ENCODE measurements at places on chromosomes 13 and 19.

GRCh38 chr13:110887597-110888333 lies 27.1 kb downstream of the ANKRD10 start:
- DNase-seq, result no peak

DNA sequence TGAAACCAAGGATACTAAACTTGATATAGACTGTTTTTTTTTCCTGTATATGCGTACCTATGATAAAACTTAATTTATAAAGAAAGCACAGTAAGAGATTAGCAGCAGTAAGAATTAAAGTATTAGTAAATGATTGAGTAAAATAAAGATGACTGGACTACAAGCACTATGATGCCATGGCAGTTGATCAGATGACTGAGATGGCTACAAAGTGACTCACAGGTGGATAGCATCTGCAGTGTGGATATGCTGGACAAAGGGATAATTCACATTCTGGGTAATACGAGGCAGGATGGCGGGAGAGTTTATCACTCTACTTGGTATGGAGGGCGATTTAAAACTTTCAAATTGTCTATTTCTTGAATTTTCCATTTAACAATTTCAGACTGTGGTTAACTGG lies 11.8 kb downstream of the HTR2A start:
- no peak for DNase-seq

DNA sequence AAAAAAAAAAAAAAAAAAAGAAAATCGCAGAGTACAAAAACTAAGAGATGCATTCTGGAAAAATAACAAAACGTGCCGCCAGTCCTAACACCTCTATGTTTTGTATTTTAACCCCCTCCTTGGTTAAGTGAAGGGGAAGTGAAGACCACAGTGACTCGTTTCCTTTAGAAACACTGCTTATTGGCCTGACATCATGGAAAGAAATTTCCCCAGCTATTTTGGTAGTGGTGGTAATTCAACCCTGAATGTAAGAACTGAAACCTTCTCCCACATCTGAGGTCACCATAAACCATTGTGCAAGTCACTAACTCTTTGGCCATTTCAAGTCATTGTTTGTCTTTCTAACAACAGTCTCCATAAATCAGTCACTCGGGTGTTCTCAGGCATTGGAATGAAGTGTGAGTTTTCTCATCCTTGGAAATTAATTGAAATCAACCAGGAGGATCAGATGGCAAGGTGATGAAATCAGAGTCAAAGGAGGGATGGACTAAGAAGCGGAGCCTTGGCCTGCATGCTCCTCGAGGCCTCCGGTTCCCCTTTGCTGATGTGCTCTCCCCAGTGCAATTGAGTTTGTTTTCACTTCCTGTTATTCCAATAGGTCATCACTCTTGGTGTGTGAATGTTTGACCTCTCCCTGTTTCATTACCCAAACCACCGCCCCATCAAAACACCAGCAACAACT lies 443.9 kb downstream of the FGF9 start:
- peak; percentile 29 for DNase-seq

DNA sequence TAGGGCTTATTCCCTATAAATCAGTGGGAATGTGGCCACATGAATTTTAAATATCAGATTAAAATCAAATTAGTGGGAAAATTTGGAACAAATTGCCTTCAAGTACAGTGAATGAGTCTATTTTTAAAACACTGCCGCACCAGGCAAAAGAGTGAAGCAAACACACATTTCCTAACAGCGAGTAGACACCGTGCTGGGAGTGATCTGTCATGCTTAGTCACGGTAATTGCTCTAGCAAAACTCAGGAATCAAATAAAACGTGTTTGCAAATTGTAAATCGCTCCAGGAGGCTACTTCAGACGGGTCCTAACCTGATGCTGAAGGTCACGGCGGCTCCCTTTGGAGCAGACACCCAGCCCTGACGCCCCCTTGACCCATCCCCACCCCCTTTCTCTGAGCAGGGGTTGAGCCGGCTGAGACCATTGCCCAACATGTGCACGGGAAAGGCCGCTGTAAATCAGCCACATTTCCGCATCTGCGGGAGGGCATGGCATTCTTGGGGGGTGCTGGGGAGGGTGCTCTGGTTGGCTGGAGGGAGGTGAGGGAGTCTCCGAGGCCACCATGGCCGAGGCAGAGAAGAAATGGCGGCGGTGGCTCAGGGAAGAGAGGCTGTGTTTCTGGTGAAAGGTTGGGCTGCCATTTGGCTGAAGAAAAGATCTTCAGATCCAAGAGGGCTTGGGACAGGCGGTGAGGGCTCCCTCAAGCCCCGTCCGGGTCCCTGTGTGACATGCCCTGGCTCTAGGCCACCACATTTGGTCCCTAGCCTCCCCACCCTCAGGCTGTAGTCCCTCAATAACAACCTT lies 8.9 kb downstream of the CEBPA start:
- DNase-seq, result no peak

GRCh38 chr13:99120751-99121150 lies 79.9 kb upstream of the UBAC2 start:
- DNase-seq, result no peak

DNA sequence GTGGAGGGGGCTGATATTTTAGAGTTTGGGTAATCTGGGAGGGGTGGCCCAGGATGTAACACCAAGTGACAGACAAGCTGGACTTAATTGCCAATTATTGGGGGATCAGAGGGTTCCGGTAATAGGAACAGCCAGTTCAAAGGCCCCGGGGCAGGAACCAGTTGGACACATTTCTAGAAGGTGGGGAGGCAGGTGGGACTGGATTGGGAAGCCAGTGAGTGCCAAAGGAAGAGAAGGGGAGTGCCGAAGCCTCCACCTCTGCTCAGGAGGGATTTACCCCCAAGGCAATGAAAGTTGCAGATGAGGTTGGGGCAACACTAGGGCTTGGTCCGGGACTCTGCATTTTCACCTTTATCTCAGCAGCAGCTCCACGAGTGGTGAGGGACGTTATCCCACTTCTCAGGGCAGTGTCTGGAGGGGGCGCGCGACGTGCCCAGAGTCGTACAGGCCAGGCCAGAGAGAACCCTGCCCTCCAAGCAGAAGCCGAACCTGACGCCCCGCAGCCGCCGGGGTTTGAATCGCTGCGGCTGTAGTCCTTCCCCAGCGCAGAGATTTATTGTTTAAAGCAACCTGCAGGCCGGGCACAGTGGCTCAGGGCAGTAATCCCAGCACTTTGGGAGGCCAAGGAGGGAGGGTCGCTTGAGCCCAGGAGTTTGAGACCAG lies 5.7 kb upstream of the JUND start:
- DNase-seq, result no peak

DNA sequence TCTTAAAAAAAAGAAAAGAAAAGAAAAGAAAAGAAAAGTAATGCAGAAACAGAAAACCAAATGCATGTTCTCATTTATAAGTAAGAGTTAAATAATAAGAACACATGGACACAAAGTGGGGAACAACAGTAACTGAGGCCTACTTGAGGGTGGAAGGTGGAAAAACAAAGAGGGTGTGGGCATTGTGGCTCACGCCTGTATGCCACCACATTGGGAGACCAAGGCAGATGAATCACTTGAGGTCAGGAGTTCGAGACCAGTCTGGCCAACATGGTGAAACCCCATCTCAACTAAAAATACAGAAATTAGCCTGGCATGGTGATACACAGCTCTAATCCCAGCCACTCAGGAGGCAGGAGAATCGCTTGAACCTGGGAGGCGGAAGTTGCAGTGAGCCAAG lies 8.1 kb downstream of the ZNF708 start:
- no peak for DNase-seq

DNA sequence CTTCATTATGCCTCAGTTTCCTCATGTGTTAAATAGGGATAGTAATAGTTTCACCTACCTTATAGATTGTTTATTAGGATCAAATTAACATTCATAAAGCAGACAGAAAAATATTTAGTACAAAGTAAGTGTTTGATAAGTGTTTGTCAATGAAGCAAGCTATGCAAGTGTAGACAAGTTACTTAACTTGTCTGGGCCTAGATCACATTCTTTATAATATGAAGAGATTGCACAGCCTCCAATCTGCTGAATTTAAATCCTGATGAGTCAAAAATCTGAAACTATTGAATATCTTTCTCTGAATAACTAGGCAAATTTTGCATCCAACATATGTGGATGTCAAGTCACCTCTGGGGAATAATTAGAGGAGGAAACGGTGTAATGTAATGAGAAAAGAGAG lies 170.5 kb downstream of the MZT1 start:
- DNase-seq, result no peak

GRCh38 chr13:102620516-102620915 lies 23.7 kb downstream of the TPP2 start:
- DNase-seq, result no peak

DNA sequence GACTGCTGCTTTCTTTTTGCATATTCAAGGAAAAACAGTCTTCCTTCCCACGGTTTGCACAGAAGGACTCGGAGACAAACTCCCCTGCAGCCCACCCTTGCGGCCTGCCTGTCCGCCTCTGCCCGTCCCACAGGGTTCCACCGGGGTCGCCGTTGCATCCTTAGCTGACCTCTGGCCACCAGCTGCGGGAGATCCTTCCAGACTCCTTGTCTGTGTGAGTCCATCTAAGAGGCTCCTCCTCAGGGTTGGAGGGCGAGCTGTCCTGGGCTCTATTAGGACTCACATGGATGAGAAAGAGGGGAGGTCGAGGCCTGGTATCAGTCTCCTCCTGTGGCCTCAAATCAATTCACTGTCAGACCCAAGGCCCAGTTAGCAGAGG lies 39.2 kb downstream of the KLF2 start:
- no peak for DNase-seq

- no peak for DNase-seq
Observed at GRCh38 chr19:512547-513365, 5.5 kb downstream of the TPGS1 start.

DNA sequence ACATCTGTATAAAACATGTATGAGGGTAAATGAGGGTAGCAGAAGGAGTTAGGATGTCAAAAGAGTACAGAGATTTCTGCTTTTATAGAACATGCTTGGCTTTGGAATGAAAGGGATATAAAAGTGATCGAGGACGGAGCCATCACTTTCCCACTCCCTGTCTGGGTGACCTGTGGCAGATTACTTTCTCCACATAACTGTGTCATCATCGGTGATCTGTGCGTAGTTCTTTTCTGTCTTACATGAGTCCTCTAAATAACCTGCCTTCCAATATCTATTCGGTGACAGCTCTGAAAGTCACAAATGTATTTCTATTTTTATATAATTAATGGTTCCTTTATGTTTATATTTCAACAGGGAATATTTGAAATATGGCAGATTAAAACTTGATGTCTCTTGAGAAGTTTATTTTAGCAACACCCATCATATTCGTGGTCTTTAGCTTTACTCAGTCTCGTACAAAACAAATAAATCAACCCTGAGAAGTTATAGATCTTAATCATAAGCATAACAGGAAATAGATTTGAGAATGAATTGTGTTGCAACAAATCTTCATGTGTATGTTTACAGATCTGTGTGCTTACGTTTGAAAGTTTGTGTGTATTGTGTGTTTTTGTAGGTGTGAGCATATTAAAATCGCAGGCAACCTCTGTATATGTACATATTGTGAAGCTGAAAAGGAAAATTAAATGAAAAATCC lies 1094.3 kb downstream of the EFNB2 start:
- no peak for DNase-seq

DNA sequence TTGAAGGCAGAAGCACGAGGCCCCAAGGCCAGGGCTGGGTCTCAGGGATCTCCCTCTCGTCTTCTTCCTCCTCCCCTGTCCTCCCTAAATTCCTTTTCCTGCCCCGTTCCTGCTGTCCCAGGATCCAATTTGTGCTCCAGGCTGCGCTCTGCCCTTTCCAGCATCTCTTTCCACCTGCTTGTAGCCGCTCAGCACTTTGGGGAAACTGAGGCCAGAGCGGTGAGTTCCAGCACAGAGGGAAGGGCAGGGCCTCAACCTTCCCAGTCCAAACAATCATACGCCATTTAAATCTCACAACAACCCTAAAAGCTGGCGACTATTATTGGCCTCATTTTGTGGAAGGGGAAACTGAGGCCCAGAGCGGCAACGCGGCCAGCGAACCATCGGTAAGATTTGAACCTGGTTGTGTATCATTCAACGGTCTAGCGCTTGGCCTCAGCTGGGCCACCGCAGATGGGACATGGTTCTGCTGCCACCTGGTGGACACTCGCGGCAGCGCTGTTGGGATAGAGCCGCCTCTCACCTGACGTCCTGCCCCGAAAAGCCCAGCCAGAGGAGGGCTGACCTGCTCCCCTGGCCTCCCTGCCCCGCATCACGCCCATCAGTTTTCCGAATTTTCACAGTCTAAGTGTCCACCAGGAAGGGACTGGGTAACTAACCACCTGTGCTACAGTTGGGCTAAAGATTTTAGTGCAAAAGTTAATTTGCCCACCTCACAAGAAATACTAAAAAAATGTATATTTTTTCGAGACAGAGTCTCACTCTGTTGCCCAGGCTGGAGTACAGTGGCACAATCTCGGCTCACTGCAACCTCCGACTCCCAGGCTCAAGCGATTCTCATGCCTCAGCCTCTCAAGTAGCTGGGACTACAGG lies 4.2 kb upstream of the RPL18A start:
- peak; percentile 85 for DNase-seq

DNA sequence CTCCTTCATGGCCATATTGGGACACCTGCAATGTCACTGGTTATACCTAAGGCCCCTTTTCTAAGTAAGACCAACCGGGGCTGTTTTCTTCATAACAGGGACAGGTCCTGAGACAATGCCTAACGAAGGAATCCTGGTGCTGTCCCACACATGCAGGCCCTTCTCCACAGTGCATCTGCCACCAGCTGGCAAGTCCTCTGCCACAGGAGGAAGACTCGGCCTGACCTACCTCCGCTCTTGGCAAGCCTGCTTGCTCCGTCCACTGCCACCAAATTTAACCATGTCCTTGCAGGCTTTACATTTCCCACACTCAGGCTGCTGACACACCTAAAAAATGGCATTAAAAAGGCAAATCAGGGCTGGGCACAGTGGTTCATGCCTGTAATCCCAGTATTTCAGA lies 31.8 kb upstream of the EIF3G start:
- no peak for DNase-seq

GRCh38 chr19:50844296-50844935 lies 10.3 kb upstream of the KLK3 start:
- no peak for DNase-seq

DNA sequence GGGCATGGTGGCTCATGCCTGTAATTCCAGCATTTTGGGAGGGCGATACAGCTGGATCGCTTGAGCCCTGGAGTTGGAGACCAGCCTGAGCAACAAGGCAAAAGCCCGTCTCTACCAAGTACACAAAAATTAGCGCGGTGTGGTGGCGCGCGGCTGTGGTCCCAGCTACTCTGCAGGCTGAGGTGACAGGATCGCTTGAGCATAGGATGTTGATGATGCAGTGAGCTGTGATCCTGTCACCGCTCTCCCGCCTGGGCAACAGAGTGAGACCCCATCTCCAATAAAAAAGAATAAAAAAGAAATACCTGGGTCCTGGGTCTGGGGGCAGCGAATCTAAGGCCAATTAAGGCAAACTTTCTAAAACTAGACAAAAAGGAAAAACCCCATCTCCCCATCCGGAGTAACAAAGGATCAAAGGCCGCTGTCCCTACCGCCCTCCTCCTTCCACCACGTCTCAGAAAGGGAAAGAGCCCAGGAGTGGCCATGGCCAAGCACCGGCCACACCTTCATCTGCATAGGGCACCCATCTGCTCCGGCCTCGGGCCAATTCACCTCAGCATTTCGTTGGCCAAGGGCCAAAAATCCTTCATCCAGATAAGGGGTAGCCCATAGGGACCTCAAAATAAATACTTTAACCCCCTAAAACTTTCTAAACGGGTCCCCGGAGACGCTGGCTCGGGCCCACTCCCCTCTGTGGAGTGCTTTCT lies 851 bp downstream of the ZNF320 start:
- DNase-seq, result no peak

GRCh38 chr13:99528547-99528946 lies 27.3 kb downstream of the TM9SF2 start:
- DNase-seq, result peak; percentile 70

- DNase-seq, result peak; percentile 71
Observed at GRCh38 chr13:39587939-39588338, 15.1 kb downstream of the LHFPL6 start.

GRCh38 chr13:50882816-50883435 lies 26.7 kb upstream of the RNASEH2B start:
- DNase-seq, result no peak
